ENCODE measurements at places on chromosomes 11 and 22.

GRCh38 chr22:42924436-42924835 is 67.4 kb upstream of the ARFGAP3 start:
- DNase-seq: no peak

- DNase-seq: no peak
Observed at GRCh38 chr11:1756791-1757771, 6.6 kb downstream of the CTSD start.

- no peak for DNase-seq
Observed at GRCh38 chr11:17650127-17650911, 69.1 kb upstream of the MYOD1 start.

GRCh38 chr22:45179276-45180049 is 15.7 kb downstream of the NUP50 start:
- DNase-seq: no peak

- no peak for DNase-seq
Observed at GRCh38 chr11:68077617-68078582, 39.1 kb downstream of the TCIRG1 start.
